Right atrium auricular region (tissue), 2 donors: ENCODE measurements at places on chromosomes 2 and 18. TPM values are rescaled to one million over a fixed set of nuclear protein-coding genes. Genes with fewer than 3 reads are reported as not detected.
A peak's percentile ranks its signal among the peaks of the same experiment; 100 is the strongest.

SPATA3 gene
- not detected for total RNA-seq

FBXO11 gene
- 28.6 TPM for total RNA-seq

DNA sequence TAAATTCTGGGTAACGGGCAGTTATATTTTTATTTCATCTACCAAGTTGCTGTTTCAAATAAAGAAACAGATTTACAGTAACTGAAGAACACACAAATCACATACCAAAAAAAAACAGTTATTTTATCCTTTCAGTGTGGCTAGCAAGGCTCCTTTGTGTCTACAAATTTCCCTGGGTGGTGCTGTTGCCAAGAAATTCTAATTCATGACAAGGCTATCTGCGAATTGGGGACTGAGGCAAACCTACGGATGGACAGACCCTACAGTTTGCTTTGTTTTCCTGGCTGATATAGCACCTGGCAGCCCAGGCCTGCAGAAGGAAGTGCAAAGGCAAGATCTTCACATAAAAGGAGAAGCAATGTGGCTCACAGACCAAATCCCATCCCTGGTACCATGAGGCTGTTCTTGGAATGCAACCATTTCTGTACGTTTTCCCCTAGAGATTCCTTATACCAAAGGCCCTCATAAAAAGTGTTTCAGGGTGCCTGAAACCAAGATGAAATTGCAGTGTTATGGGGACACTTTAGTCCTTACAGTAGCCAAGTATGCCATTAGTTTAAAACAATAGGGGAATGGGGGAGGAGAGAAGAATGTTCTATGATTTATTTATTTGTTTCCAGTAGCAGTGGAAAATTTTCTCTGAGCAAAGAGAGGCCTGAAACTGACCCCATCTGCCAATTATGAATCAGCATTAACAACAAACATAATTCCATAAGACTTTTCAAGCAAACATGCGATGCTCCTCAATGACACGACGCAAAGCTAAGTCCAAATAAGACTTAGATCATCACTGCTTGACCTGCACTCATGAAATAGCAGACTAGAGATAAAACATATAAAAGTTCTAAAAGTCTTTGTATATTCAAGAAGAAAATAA lies 4.3 kb downstream of the KLF7 start:
- no peaks in the 10 kb centered on the region for H3K36me3 ChIP-seq
- DNase-seq, result no peak
- H3K27ac ChIP-seq, result peak overlapping the region; percentile 100
- H3K27me3 ChIP-seq, result no peaks in the 10 kb centered on the region
- H3K4me1 ChIP-seq, result peaks cover 64% of the 10 kb centered on the region
- peak overlapping the region; percentile 85 for H3K4me3 ChIP-seq

DNA sequence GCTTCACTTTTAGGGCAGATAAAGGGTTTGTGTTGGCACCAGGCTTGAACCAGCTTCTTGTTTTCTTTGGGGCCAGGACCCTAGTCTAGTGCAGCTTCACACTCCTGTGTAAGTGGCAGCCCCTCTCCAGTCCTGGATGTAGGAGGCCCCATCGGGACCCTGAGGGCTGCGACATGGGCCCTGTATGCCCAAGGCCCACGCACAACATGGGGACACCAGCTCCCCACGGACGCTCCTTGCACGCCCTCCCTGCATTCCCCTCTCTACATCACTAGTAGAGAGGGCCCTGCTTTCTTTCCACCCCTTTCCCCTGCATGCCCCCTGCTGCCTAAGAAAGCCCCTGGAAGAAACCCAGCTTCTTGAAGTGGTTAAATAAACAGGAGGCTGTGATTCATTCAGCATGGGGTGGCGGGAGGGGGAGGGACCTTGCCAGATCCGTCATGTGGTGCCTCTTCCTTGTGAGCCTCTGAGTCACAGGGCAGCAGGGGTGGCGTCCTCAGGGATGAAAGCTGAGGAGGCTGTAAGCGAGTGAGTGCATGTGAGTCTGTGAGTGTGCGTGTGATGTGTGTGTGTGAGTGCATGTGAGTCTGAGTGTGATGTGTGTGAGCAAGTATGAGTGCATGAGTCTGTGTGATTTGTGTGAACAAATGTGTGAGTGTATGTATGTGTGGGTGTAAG lies 42.5 kb downstream of the COPS8 start:
- no peaks in the 10 kb centered on the region for H3K36me3 ChIP-seq
- H3K4me1 ChIP-seq, result no peaks in the 10 kb centered on the region
- no peaks in the 10 kb centered on the region for H3K27me3 ChIP-seq
- peak overlapping the region; percentile 35 for H3K27ac ChIP-seq
- DNase-seq, result peak; percentile 95
- H3K4me3 ChIP-seq, result no peak overlapping the region

DNA sequence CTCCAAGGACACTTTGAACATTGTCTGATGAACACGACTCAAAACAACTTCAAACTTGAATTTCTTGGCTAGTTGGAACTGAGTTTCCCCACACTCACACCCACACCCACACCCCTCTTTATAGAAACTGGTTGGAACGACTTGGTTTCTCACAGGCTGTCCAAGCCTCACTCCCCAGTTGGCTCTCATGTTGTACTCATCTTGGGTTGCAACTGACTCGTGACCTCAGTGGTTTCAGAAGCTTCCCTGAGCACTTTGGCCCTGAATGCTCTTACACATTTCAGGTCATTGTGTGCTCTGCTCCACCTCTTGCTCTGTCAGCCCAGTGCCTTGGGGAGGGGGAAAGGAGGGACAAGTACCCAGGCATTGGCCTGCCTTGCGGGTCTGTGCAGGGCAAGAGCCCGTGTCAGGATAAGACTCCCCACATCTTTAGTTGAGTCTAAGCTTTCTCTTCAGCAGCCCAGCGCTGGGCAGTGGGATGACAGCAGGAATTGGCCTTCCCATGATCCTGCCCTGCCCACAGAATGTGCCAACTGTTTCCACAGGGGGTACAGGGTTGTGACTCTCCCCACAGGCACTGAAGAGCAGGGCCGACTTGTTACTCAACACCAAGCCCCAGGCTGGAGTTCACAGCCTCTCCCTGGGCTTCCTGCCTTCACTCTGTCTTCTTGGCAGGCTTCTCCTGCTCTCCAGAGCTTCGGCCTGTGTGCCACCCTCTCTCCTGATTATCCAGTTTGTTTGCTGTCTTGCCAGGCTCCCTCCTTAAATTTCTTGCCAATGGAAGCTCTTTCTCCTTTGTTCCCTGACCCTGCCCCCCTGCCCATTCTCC lies 104.6 kb downstream of the RTN4 start:
- no peaks in the 10 kb centered on the region for H3K4me1 ChIP-seq
- H3K27me3 ChIP-seq, result no peaks in the 10 kb centered on the region
